CD4-positive, alpha-beta T cell treated with Interleukin-15 for 1 hour (primary cell): ENCODE measurements at places on chromosomes 2 and 18.

DNA sequence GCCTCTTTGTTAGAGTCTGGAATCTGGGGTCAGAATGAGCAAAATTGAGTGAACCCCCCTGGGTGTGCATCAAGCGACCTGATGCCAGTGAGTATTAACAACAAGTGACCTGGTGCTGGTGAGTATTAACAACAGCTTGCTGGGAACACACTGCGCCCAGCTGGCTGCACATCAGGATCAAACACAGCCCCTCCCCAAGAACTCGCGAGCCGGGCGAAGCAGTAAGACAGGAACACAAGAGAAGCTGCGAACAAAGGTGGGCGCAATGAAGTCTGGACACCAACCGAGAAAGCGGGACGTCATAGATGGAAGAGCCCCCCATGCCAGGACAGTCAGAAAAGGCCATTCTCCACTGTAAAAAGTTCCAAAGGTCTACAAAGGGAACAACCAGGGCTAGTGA lies 34.3 kb downstream of the CRACDL start:
- DNase-seq: no peak

GRCh38 chr2:214631406-214631805 lies 178.1 kb downstream of the BARD1 start:
- no peak for DNase-seq

DNA sequence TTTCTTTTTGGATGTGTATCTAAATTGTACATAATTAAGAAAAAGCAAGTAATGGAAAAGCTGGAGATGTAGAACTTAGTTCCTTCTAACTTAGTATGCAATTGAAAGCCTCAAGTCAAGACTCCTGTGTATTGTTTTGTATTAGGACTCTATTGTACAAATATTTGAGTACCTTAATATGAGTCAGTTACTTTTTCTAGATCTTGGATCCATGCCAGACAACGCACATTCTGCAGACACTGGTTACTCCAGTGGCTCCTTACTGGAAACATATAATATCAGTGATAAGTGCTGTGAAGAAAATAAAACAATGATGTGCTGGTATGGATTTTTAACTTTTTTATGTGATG lies 1.5 kb downstream of the SLC39A10 start:
- no peak for DNase-seq

- DNase-seq: no peak
Measured at GRCh38 chr2:159515441-159515840, 100.9 kb downstream of the BAZ2B start.
